PC-9 (cell line): ENCODE measurements at places on chromosomes 7 and 10. TPM values are rescaled to one million over a fixed set of nuclear protein-coding genes. Genes with fewer than 3 reads are reported as not detected.

GRCh38 chr10:94902080-94902479 lies 36.4 kb upstream of the CYP2C9 start:
- DNase-seq, result no peak
- no peak overlapping the region for H3K27ac ChIP-seq
- H3K4me1 ChIP-seq, result no peaks in the 10 kb centered on the region
- H3K27me3 ChIP-seq, result no peaks in the 10 kb centered on the region
- H3K4me3 ChIP-seq, result no peak overlapping the region

DNA sequence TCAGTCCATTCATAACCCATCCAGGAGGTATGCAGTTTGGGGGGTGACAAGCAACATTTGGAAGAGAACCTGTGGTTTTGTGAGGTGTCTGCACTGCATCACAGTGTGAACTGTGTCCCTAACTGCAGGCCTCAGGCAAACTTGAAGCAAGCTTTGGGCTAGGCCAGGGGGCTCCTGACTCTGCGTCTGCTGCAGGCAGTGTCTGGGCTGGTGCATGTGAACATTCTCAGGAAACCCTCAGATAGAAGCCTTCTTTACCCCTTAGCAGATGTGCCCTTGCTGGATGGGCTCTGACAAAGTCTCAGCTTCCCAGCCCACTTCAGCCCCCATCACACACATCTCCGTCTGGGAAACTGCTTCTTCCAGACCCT lies 61.0 kb downstream of the VIPR2 start:
- no peaks in the 10 kb centered on the region for H3K4me1 ChIP-seq
- no peaks in the 10 kb centered on the region for H3K36me3 ChIP-seq
- H3K4me3 ChIP-seq, result no peak overlapping the region
- H3K27ac ChIP-seq, result no peak overlapping the region

The ADCYAP1R1 gene
- total RNA-seq, result not detected in 2 replicates

GRCh38 chr10:47339759-47340607 lies 8.2 kb upstream of the RBP3 start:
- no peak overlapping the region for H3K4me3 ChIP-seq
- no peak overlapping the region for H3K27ac ChIP-seq
- no peaks in the 10 kb centered on the region for H3K4me1 ChIP-seq
- DNase-seq, result no peak

GRCh38 chr10:119425102-119425880 lies 117.2 kb downstream of the RGS10 start:
- no peak overlapping the region for H3K27ac ChIP-seq
- H3K4me3 ChIP-seq, result no peak overlapping the region
- H3K36me3 ChIP-seq, result no peaks in the 10 kb centered on the region
- no peaks in the 10 kb centered on the region for H3K4me1 ChIP-seq
- no peak for DNase-seq
- no peaks in the 10 kb centered on the region for H3K27me3 ChIP-seq

- H3K36me3 ChIP-seq, result no peaks in the 10 kb centered on the region
- H3K27me3 ChIP-seq, result no peaks in the 10 kb centered on the region
- no peak overlapping the region for H3K27ac ChIP-seq
These were observed 41.3 kb upstream of the TES start for GRCh38 chr7:116169060-116169459.

DNA sequence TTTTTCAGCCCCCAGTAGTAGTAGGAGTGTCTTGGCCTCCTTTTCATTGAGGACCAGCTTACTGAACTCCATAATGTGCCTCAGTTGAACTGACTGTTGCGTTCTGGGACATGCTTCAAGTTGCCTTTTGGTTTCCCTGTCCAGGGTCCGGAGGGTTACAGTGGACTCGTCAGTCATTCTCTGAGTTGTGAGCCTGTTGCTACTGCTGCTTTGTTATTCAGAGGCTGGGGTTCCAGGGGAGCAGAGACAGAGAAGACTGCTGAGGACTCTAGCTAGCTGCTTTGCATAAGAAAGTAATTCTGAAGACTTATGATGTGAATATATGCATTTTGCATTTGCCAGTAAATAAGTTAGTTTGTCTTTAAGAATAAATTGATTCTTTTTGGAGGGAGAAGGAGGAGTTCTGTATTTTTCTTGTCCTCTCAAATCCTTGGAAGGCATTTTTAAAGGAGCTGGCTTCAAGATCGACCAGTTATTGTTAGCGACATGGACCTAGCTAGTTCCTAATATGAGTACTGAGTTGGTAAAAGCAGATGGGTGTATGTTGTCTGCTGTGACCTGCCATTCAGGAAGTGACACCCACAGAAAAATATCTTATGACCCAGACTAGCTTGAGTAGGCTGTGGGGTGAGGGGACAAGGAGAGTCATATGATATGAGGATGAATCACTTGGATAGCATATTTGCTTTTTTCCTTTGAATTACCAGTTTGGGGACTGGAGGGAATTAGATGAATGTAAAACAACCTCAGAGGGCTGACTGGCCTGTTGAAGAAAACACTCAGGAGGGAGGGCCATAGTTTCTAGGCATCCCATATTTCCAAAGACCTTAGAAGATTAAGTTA lies 8.3 kb downstream of the PI4K2A start:
- H3K4me3 ChIP-seq, result peak overlapping the region; percentile 29; the same call in 1 of the 2 replicates
- DNase-seq, result peak; percentile 93
- H3K36me3 ChIP-seq, result peaks cover 8% of the 10 kb centered on the region
- peaks cover 63% of the 10 kb centered on the region for H3K4me1 ChIP-seq

DNA sequence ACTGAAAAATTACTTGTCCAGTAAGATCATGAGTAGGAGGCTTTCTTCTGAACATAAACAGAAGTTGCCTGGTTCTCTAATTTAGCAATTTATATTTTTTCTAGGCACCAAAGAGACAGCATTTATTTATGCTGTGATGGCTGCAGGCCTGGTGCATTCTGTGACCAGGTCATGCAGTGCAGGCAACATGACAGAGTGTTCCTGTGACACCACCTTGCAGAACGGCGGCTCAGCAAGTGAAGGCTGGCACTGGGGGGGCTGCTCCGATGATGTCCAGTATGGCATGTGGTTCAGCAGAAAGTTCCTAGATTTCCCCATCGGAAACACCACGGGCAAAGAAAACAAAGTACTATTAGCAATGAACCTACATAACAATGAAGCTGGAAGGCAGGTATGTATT lies 2.8 kb downstream of the WNT16 start:
- no peaks in the 10 kb centered on the region for H3K4me1 ChIP-seq
- no peaks in the 10 kb centered on the region for H3K36me3 ChIP-seq
- H3K27me3 ChIP-seq, result no peaks in the 10 kb centered on the region
- DNase-seq, result no peak
- no peak overlapping the region for H3K4me3 ChIP-seq
